HepG2 (cell line): ENCODE measurements at places on chromosomes 4 and X. TPM values are rescaled to one million over a fixed set of nuclear protein-coding genes. Genes with fewer than 3 reads are reported as not detected.

NONO gene
- total RNA-seq: 387 and 408 TPM in 2 replicates

USP17L10 gene
- not detected in 2 replicates for total RNA-seq

CT45A10 gene
- total RNA-seq: not detected in 2 replicates

CXCL13 gene
- total RNA-seq: not detected in 2 replicates

RNF150 gene
- 0.02 TPM in 1 of 2 replicates, not detected in the other for total RNA-seq

DNAAF6 gene
- not detected in 2 replicates for total RNA-seq

HS6ST2 gene
- total RNA-seq: not detected in 2 replicates

SMR3B gene
- not detected in 2 replicates for total RNA-seq

GABRG1 gene
- not detected in 2 replicates for total RNA-seq

FAM149A gene
- not detected in 2 replicates for total RNA-seq

STOX2 gene
- total RNA-seq: 0.04 and 0.15 TPM in 2 replicates

GAGE12H gene
- total RNA-seq: not detected in 2 replicates

CLDN34 gene
- 0.21 TPM in 1 of 2 replicates, not detected in the other for total RNA-seq

HPSE gene
- total RNA-seq: not detected in 2 replicates

FAAH2 gene
- total RNA-seq: 3.3 TPM in 2 replicates

POU3F4 gene
- not detected in 2 replicates for total RNA-seq

TMEM131L gene
- 2.4 and 4.5 TPM in 2 replicates for total RNA-seq

CXCL1 gene
- 0.15 TPM in 1 of 2 replicates, not detected in the other for total RNA-seq

KLHL13 gene
- total RNA-seq: 1.6 and 2.4 TPM in 2 replicates

SORBS2 gene
- total RNA-seq: 25.0 and 29.0 TPM in 2 replicates

IL3RA gene
- total RNA-seq: not detected in 2 replicates

SYNPO2 gene
- 0.04 TPM in 1 of 2 replicates, not detected in the other for total RNA-seq

BEND2 gene
- total RNA-seq: not detected in 2 replicates

FABP2 gene
- 1.2 and 1.9 TPM in 2 replicates for total RNA-seq

SERPINA7 gene
- 163 and 315 TPM in 2 replicates for total RNA-seq

CENPVL3 gene
- total RNA-seq: not detected in 2 replicates

FAM9A gene
- total RNA-seq: not detected in 2 replicates

SSX2B gene
- total RNA-seq: not detected in 2 replicates

ETDB gene
- total RNA-seq: not detected in 2 replicates

KDR gene
- not detected in 2 replicates for total RNA-seq

TRO gene
- total RNA-seq: 7.5 and 13.8 TPM in 2 replicates

DCAF12L2 gene
- not detected in 2 replicates for total RNA-seq

JAKMIP1 gene
- not detected in 2 replicates for total RNA-seq

KIAA1210 gene
- total RNA-seq: not detected in 2 replicates

GRSF1 gene
- total RNA-seq: 103 and 129 TPM in 2 replicates

GUCY1B1 gene
- not detected in 2 replicates for total RNA-seq

EREG gene
- total RNA-seq: 0.13 TPM in 1 of 2 replicates, not detected in the other

STATH gene
- total RNA-seq: not detected in 2 replicates

SPATA4 gene
- total RNA-seq: not detected in 2 replicates

MAGEB2 gene
- total RNA-seq: not detected in 2 replicates

CXCL5 gene
- total RNA-seq: not detected in 2 replicates

RAB41 gene
- total RNA-seq: not detected in 2 replicates

XAGE1A gene
- total RNA-seq: not detected in 2 replicates

UGT2B15 gene
- total RNA-seq: 0.04 TPM in 1 of 2 replicates, not detected in the other

CDS1 gene
- total RNA-seq: 2.1 TPM in 2 replicates

RHOXF2 gene
- not detected in 2 replicates for total RNA-seq

MAGEA2B gene
- total RNA-seq: 0.09 TPM in 1 of 2 replicates, not detected in the other

TMPRSS11B gene
- total RNA-seq: not detected in 2 replicates

C4orf51 gene
- not detected in 2 replicates for total RNA-seq

FAM241A gene
- total RNA-seq: 0.69 and 0.74 TPM in 2 replicates

GYPE gene
- not detected in 2 replicates for total RNA-seq

PNMA6A gene
- total RNA-seq: 0.08 and 0.11 TPM in 2 replicates

PCDH11X gene
- not detected in 2 replicates for total RNA-seq
